ENCODE measurements at places on chromosomes 4 and X. TPM values are rescaled to one million over a fixed set of nuclear protein-coding genes. Genes with fewer than 3 reads are reported as not detected.

VCX3B gene
- not detected for total RNA-seq

NLRP2B gene
- total RNA-seq: not detected

CTAG1A gene
- total RNA-seq: not detected

- no peak for DNase-seq
These were observed 3.0 kb downstream of the RAB9A start for GRCh38 chrX:13691841-13692371.

- DNase-seq: no peak
These were observed 42.9 kb downstream of the DDX60L start for GRCh38 chr4:168437192-168437943.

DNA sequence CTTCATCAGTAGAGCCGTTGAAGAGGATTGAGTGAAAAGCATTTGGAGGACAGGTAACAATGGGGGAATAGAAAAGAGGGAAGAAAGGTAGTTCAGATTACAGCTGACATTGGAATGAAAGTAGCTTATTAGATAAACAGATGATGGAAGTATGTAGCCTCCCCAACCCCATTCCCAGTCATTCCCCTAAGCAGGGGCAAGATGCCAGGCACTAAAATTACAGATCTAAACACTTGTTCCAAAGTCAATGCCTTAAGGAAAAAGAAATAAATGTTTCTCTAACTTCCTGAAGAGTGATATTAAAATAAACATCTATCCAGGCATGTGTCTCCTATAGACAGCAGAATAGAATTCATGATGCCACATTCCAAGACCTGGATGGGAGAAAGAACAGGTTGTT, 350.8 kb downstream of the PDGFC start:
- no peak for DNase-seq

GRCh38 chr4:157655096-157655809, 434.7 kb downstream of the GRIA2 start:
- DNase-seq: no peak

DNA sequence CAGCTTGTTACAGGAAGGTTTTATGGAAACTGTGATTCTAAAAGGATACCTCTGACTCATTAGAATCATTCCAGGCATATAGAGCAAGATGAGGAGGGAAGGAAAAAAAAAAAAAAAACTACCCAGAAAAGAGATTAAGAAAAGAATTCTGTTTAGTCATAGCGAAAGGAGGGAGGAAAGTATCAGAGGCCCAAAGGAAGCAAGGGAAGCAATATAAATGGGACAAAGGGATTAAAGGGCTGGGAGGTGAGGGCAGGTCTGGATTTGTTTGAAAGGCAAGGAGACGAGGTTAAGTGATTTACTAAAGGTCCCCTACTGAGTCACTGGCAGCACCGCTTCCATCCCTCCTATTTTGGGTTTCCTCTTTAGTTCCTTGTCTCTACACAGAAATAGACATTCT, 88.6 kb upstream of the IL1RAPL1 start:
- DNase-seq: no peak

GRCh38 chrX:151402719-151403390, 5.8 kb downstream of the VMA21 start:
- DNase-seq: peak; percentile 89

DNA sequence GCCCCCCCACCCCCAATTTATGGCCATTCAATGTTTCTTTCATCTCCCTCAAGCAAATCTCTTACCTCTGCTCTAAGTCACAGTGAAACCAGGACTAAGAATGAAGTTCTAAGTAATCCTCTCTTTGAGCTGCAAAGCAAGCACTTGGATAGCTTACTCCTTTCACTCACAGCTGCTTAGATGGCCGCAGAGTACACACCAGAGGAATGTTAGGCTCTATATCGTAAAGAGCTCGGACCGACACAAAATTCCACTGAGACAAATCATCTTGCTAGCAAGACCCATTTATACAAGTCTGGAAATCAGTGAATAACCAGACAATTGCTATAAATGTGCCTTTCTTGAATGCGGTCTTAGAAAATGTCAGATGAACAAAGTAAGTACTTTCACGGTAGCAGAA, 135.0 kb downstream of the IDS start:
- DNase-seq: no peak

DNA sequence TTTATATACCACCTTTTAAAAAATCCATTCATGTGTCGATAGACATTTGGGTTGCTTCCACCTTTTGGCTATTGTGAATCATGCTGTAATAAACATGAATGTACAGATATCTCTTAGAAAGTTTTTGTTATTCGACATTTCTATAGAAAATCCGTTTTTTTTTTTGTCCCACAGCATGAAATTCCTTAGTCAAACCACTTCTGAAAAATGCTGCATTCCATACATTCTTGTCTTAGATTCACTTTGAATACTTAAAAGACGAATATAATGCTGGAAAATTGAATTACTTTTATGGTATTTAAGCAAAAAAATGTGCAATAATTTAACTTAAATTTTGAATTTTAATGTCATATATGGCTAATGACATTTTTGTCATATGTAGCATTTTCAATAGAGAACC, 1345.5 kb downstream of the TECRL start:
- DNase-seq: no peak

- DNase-seq: peak; percentile 24
These were observed 182.7 kb downstream of the BCOR start for GRCh38 chrX:39915081-39915480.

DNA sequence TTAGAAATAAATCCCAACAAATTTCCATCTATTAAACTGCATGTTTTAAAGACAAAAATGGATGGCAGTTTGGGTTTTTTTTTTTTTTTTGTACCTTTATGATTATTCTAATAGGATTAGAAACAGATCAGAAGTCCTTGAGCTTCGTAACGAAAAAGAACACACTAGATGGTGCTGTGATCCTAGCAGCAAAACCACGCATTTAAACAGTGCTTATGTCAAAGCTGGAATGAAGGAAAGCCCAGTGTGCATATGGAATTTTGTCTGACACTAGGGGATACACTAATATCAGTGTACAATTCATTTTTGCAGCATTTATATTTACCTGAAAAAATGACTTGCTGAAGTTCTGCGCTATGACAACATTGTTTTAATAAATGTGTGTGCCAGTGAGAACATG, 229.1 kb downstream of the VEGFC start:
- no peak for DNase-seq

DNA sequence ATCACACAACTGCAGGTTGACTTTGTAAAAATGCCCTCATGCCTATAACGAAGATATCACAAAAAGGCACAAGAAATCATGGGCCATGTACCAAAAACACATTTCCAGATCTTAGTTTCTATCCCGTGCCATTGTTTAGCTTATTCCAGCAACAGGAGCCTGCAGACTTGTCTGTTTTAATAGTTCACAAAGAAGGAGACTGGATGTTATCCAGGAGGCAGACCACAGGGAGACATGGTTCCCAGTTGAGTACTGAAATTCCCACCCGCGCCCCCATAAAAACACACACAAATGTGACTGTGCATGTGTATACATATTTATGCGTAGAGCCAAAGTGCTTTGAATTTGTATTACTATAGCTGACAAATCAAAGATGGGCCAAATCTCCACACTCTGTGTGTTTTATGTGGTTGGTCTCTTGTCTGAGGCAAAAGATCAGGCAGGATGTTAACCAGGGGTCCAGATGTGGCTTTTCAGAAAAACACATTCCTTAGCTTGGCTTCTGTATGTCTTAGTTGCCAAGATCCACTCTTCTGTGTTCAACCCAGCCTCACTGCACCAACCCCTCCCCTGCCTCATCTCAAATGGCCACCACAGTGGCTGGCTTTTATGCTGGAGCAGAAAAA, 469.2 kb upstream of the DIPK2B start:
- no peak for DNase-seq

DNA sequence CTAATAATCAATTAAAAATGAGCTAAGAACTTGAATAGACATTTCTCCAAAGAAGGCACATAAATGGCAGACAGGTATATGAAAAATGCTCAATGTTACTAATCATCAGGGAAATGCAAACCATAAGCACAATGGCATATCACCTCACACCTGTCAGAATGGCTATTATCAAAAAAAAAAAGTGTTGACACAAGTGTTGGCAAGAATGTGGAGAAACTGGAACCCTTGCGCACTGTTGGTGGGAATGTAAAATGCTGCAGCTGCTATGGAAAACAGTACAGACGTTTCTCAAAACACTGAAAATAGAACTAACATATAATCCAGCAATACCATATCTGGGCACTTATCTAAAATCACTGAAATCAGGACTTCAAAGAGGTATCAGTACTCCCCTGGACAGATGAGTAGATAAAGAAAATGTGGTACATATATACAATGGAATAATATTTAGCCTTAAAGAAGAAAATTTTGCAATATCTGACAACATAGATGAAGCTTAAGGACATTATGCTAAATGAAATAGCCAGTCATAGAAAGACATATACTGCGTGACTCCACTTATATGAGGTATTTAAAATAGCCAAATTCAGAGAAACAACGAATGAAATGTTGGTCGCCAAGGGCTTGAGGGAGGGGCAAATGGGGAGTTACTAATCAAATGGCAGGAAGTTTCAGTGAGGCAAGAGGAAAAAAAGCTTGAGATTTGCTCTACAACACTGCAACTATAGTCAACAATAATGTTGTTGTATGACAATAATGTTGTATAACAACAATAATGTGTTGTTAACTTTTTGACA, 175.5 kb downstream of the WDFY3 start:
- DNase-seq: no peak

DNA sequence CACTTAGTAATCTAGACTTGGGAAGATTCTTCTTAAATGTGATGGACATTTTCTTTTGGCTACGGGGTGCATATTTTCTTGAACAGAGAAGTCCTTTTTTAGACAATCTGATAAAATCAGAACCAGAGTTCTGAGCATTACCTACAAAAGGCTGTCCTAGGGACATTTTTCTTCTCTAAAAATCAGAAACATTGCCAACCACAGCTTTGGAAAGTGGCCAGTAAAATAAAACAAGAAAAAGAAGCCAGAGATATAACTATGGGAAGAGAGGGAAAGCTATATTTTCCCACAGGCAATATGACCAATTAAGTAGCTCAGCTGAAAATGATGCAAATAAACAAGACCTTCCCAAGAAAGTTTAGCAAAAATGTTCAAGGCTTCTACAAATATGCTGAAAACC, 55.9 kb downstream of the MXRA5 start:
- no peak for DNase-seq

GRCh38 chr4:26288355-26288909, 32.4 kb upstream of the RBPJ start:
- no peak for DNase-seq

- no peak for DNase-seq
These were observed 133.3 kb downstream of the PJA1 start for GRCh38 chrX:69031971-69032391.

DNA sequence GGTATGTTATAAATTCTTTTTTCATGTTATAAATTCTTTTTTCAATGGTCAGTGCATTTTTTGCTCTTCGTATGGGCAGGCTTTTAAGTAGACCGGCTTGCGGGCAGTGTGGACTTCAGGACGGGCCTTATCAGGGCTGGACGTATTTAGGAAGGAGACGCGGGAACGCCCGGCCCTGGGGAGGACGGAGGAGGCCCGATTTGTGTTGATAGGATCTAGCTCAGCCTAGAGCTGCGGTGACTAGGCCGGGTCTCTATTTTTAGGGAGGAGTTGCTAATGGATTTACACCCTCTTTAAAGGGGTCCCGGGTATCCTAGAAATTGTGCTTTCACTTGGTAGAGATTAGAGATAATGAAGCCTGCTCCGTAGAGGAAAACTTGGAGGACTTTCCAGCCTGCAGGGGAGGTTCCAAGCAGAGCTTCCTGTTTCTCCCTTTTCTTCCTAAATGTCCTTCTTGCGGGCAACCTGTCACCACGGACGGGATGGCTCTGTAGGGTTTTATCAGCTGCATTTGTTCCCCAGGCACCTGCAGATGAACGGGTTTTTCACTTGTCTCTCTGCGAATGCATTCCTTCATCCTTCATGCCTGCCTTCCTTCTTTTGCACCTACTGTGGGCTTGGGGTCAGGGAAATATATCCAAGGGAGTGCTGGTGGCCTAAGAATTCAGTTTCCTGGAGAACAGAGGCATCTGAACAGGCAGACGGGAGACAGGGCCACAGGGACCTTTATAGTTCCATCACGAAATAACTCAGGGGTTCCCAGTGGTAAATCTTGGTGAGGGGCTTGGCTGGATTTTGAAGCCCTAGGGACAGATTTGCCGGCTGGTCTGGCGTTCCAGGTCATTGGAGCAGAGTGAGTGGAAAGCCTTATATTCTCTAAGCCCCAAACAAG, 1.4 kb downstream of the CD99 start:
- no peak for DNase-seq

DNA sequence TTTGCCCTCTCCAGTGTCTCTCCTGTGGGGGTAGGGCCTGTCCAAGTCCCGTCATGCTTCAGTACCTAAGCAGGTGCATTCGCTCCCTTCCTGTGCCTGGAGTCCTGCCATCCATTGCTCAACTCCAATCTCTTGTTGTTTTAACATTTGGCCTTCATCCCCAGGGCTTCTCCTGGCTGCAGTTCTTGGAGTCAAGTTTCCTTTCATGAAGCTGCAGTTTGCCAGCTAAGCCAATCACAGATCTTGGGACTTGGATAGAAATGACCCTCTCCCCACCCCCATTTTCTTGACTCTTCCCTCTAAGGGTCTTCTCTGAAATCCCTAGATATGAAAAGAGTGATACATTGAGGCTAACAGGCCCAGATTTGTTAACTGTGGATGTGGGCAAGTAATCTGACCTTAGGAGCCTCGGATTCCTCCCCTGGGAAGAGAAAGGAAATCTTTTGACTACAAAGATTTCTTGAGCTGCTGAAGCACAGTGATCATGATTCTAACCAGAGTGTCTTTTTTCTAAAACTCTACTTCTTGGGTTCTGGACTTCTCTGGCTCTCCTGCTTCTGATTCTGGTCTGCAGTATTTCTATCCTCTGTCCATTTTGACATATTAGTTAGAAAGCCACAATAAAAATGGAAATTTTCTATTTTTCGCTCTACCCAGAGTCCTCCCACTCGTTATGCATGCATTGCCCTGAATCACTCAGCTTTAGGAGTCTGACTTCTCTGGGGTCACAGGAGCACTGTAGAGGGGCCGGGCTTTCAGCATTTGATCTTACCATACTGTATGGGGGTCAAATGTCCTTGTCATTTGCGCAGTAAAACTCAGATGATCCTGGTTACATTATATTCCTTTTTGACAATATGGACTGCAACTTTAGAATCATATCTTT, 61.0 kb downstream of the CHRNA9 start:
- peak; percentile 96 for DNase-seq

DNA sequence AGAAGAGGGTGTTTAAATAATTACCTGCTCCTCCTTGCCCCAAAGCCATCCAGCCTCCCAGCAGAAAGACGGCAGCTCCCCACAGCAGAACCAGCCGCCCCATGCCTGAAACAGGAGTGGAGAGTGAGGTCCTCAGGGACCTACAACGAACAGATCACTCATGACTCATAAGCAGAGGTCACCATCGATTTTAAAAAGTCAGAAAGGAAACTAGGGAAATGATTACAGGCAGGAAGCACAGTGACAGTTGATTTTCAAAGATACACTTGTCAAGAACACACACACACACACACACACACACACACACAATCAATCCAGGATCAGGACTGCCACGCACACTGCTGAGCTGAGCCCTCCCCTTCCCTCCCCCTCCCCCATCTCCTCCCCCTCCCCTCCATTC, at the start of gene CRLF2:
Gene CRLF2 (minus strand): TSS at position 118 of the 400 bp plus-strand sequence. CDS start 15 bp downstream, at position 103.
- DNase-seq: no peak

- DNase-seq: no peak
These were observed 407.3 kb downstream of the MAPK10 start for GRCh38 chr4:85952528-85952927.

GRCh38 chrX:36753602-36754001, 254.6 kb upstream of the FAM47C start:
- no peak for DNase-seq

- DNase-seq: no peak
These were observed 8.4 kb upstream of the MSX1 start for GRCh38 chr4:4851081-4851480.

All from pancreas (tissue), 10 donors.